Small intestine (tissue), 16 donors: ENCODE measurements at places on chromosomes 11 and 22. TPM values are rescaled to one million over a fixed set of nuclear protein-coding genes. Genes with fewer than 3 reads are reported as not detected.

The OR2AT4 gene
- polyA plus RNA-seq, result not detected

The C11orf21 gene
- polyA plus RNA-seq, result 0.58 TPM

The ZPR1 gene
- polyA plus RNA-seq, result 42.9 TPM

- DNase-seq, result no peak
Observed at GRCh38 chr11:47305734-47306483, 36.0 kb downstream of the MADD start.
